ENCODE measurements at places on chromosomes 7 and 10.

DNA sequence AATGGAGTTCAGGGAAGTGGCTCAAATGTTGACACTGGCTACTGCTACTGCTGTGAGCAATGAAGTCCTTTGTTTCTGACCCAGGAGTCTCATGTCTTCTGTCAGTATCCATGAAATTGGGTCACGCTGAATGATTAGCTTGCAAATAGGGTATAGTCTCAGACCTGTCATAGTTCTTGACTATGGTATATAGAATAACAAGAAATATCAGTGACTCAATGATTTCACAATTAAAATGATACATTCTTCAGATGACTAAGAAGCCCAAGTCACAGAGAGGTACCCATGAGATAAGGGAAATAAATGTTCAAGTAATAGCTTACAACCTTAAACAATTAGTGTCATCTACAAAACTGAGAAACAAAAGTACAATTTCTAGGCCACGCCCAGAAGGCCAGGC lies 89.3 kb downstream of the LYZL2 start:
- DNase-seq, result no peak

DNA sequence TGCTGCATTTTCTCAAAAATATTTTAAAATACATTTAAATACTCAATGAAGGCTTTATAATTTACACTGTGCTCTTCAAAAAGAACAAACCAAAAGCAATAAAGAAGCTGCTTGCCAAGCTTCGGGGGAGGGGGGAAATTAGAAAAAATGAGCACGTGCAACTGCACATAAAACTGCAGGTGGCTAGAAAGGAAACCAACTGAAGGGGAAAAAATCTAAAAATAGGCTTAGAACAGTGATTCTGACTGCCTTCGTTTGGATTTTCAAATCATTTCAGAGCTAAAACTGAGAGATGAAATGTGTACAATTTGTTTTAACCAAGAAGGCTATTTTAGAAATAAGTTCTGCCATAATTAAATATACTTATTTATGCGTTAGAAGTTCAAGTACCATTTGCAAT lies 61.4 kb downstream of the ABI1 start:
- no peak for DNase-seq

DNA sequence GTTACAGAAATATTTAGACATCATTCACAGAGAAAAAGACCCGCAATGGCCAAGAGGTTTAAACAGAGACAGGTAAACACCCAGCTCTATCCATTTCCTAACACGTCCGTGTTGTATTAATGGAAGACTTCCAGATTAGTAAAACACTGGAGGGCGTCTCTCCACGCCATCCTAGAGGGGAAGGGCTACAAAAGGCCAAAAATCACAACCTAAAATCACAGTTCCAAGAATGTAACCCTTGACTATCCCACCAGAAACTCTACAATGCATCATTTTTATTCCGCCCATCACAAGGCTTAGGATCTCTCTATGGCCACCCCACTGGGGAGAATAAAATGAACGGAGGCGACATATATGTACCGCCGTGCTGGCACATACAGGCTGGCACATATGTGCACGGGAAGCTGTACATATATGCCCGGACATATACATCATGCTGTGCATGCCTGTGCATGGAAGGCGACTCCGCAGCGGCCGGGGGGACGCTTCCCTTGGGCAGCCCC lies 734 bp downstream of the PCLO start:
- DNase-seq, result no peak

DNA sequence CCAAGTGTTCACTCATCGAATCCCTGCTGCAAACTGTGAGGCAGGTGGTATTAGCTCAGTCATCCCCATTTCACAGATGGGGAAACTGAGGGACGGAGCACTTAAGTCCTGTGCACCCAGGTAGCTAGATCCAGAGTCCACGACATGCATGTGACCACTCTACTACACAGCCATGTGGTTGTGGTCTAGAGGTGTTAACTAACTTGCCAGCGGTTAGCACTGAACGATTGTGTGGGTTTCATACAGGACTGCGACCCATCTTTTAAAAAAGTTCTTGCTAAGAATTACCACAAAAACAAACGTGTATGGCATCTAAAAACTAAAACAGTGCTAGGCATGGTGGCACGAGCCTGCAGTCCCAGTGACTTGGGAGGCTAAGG lies 16.1 kb upstream of the ABCC2 start:
- no peak for DNase-seq

- DNase-seq, result no peak
Observed at GRCh38 chr7:106050746-106051117, 61.4 kb downstream of the SYPL1 start.

DNA sequence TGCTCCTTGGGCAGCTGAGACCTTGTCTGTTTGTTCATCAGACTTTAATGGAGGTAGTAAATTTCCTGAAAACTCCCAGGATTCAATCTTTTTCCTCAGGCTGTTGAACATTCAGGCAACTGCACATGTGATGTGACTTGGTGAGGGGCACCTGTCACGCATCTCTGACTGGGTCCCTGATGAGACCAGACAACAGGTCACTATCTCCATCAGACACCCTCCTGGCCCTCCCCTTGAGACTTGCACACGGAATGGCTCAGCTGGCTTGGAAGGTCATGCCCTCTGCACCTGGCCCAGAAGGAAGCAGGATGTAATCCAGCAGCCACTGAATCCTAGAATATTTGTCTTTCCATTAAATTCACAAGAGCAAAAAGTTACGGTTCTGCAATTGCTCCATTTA lies 15.9 kb downstream of the AQP1 start:
- no peak for DNase-seq
